ENCODE measurements at places on chromosomes 6 and 20.
A peak's percentile ranks its signal among the peaks of the same experiment; 100 is the strongest.

DNA sequence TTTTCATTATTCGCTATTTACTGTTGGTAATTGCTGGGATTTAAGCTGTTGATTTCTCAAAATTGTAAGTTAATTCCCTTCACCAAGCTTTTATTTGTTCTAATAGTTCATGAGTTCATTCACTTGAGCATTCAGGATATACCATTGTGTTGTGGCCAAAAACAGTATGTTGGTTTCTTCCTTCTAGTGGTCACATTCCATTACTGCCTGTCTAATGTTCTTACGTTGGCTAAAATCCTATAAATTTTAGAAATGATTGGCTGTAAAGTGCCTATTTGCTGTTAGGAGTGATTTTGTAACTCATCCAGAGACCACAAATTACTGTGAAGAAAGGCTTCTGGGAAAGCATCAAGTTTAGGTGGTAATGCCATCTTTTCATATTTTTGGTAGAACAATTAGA is 76.3 kb downstream of the FARS2 start:
- no peak for DNase-seq

DNA sequence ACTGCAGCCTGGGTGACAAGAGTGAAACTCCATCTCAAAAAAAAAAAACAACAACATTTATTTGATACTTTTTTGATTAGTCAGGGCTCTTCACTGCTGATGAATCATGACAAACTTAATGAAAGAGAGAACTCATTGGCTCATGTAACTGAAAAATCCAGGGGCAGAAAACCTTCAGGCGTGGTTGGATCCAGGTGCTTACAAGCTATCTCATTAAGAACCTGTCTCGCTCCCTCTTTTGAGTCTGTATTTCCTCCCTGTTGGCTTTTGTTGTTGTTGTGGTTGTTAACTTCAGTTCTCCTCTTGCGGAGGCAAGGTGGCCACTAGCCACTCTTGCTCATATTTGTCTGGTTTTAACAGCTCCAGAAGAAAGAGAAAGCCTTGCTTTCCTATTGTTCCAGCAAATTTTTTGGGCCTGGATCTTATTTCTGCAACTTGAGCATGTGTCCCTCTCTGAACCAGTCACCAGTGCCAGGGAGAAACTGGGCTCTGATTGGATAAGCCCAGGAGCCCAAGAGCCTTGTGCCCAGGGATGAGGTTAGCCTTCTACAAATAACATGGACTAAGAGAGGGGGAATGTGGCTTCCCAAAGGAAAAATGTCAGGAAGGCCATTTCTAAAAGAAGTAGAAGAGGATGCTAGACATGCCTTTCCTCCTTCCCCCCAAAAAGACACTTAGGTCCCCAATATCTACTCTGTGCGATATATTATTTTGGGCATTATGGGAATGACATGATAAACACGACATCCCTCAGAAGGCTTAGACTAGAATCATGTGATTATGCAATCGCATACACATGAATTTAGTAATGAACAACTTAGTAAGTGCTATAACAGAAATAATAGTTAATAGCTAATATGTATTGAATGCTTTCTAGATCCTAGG is 64.5 kb downstream of the PHACTR2 start:
- no peak for DNase-seq

GRCh38 chr6:20777801-20778200 is 243.5 kb downstream of the CDKAL1 start:
- no peak for DNase-seq

- no peak for DNase-seq
Observed at GRCh38 chr6:35183935-35184334, 29.8 kb upstream of the SCUBE3 start.

DNA sequence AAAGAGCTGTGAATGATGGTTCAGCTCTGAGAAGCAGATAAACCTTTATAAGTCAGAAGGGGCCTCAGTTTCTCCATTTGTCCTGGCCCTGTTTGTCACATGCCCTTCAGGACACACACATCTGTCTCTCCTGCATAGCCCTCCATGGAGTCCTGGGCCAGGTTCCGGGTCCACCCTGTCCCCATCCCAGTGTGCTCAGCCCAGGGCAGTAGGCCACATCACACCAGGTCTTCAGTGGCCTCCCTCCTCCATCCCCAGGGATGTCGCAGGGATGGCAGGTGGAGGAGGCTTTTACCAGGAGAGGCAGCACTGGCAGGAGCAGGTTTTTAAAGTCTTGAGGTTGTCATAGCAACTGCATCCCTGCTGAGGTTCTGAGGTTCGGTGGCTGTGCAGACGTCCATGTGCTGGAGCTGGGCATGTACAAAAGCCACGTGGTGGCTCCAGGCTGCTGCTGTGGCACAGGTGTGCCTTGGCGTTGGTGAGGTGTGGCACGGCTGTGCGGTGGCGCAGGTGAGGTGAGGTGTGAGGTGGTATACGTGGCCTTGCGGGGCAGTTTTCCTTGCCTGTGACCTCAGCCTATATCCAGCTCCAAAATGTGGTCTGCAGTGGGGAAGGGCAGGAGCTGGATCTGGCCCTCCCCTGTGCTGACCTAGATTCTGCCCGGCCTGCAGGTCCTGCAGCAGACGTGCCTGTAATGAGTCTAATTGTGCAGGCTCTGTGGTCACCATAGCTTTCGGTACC is 8.0 kb upstream of the NPBWR2 start:
- DNase-seq: no peak

GRCh38 chr6:15444881-15445280 is 199.0 kb downstream of the JARID2 start:
- DNase-seq: no peak

DNA sequence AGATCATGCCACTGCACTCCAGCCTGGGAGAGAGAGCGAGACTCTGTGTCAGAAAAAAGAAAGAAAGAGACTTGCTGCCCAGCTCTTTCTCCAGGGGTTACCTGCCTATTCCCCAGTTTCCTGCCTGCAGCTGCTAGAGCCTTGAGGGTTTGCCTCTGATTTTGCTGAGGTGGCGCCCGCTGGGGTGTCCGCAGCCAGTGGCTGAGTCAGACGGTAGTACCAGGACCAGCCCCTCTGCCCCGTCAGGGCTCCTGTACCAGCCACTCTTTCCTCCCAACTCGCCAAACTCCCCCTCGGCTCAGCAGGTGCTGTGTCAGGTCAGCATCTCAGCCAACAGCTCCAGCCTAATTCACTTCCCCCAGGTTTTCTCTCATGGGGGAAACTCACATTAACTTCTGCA is 7.4 kb upstream of the LSM14B start:
- DNase-seq: no peak

GRCh38 chr6:157488716-157489118 is 107.7 kb downstream of the ZDHHC14 start:
- DNase-seq: no peak

DNA sequence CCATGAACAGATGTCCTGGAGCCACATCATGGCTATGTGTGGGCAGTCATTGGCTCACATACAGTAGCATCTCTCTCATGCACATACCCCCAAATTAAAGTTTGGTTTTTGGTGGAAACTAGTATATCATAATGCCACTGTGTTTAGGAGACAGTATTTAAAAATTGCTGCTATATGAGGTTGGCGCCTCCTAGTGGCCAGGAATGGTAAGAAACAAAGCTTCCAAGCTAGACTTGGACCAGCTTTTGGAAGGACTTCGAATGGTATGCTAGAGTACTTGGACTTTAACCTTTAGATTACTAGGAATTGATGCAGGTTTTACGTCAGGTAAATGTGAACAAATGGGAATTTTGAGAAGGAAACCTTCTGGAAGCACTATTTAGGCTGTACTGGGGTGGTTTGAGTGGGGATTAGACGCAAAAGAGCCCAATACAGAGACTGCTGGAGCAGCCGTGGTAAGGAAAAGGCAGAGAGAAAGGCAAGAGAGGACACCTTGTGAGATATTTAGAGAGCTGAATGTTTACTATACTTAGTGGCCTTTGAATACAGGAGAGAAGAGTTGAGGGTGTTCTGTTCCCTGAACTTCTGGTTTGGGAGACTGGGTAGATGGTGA is 23.8 kb downstream of the PRSS35 start:
- DNase-seq: peak; percentile 7

GRCh38 chr6:111685526-111685925 is 79.8 kb upstream of the TRAF3IP2 start:
- no peak for DNase-seq

DNA sequence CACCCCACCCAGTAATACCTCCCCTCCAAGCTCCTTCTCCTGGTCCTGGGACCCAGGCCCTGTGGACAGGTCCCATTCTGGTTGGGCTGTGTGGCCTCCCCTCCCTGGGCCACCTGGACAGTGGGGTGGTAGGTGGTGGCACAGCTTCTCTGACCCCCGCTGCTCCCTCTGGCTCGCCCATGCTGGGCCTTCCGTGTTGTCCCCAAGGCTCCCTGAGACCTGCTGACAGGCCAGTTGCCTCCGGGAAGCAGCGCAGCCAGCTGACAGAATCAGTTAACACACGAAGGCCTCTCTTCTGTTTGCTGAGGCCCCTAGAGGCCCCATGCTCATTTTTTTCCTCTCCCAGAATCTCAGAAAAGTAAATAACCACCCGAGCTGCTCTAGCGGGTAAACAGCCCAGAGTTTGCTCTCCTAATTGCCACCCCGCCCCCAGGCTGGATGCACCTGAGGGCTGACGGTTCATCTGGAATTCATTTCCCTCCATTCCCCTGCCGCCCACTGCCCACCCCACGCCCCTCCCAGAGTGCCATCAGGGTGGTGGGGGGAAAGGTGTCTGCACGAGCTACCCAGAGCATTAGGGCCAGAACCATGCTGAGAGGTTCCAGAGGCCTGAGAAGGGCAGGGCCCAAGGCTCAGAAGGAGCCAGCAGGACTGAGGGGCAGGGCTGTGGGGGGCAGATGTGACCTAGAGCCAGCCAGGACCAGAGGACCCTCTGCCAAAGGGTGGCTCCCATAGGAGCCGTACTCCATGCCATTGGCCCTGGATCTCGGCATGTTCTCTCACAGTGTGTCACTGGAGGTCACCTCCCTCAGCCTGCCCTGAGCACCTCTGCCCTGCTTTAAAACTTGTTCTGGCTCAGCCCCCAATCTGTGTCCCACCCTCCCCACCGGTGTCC is 157.5 kb downstream of the GRM4 start:
- no peak for DNase-seq

DNA sequence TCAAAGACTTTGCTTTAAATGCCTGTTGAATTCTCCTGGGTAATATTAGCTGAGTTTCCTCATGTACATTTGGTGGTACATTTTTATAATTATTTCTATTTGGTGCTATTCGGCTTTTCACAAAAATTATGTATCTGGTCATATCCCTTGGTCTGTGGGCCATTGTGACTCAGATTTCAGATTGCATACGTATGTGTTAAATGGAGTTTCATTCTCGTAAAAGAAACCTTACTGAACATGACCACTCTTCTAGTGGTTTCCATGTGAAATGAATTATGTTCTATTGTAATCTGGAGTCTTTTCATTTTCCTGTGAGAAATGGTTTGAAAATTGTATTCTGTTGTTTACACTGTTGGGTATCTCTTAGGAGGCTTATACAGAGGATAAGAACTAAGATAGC is 386.2 kb upstream of the FLRT3 start:
- no peak for DNase-seq

DNA sequence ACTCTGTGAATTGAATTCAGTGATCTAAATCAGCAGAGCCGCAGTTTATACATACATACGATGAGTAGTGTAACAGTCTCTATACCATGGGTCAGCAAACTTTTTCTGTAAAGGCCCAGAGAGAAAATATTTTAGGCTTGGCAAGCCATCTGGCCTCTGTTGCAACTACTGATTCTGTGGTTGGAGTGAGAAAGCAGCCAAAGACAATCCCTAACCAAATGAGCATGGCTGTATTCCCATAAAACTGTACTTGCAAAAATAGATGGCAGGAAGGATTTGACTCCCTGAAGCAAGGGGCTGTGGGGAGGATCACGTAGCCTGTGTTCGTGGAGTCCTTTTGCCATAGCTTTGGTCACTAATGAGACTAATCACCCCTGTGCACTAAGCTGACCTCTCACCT is 17.9 kb upstream of the MOCS1 start:
- DNase-seq: no peak

DNA sequence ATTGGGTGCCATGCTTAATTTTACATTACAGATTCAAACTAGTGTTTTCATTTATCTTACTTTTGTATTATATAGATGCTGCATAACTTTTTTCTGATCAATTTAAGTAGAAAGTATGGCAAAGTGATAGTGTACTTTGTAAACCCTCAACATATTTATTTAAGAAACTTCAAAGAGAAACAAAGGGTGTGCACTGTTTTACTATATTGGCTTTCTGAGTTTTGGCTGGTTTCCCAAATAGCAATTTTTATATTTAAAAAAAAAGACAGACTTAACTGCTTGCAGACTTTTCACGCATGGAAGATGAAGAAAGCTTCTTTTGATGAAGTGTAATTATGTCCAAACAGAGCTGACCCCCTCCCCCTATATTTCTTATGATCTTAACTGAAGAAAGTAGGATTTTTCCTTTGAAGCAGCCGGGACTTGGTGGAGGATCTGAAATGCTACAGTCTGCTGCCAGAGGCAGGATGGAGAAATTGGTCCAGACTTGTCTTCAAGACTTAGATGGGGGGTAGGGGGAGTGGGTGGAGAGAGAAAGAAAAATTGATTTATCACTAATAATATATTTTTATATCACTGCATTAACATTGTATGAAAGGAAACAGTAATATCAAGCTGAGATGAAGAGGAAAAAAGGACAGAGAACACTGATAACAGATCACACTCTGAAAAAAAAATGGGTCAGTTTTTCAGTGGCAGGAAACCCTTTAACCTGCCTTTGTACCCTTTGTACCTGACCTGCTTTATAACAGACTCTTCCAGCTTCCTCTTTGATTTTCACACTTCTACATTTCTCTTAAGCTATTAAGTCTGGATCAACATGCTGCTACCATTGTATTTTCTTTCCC is 56.0 kb upstream of the SUPT3H start:
- no peak for DNase-seq

GRCh38 chr20:59051666-59052185 is 9.1 kb upstream of the PRELID3B start:
- no peak for DNase-seq

GRCh38 chr6:133244519-133244918 is 3.4 kb downstream of the EYA4 start:
- no peak for DNase-seq

- DNase-seq: no peak
Observed at GRCh38 chr6:127073222-127073621, 45.2 kb upstream of the RSPO3 start.

DNA sequence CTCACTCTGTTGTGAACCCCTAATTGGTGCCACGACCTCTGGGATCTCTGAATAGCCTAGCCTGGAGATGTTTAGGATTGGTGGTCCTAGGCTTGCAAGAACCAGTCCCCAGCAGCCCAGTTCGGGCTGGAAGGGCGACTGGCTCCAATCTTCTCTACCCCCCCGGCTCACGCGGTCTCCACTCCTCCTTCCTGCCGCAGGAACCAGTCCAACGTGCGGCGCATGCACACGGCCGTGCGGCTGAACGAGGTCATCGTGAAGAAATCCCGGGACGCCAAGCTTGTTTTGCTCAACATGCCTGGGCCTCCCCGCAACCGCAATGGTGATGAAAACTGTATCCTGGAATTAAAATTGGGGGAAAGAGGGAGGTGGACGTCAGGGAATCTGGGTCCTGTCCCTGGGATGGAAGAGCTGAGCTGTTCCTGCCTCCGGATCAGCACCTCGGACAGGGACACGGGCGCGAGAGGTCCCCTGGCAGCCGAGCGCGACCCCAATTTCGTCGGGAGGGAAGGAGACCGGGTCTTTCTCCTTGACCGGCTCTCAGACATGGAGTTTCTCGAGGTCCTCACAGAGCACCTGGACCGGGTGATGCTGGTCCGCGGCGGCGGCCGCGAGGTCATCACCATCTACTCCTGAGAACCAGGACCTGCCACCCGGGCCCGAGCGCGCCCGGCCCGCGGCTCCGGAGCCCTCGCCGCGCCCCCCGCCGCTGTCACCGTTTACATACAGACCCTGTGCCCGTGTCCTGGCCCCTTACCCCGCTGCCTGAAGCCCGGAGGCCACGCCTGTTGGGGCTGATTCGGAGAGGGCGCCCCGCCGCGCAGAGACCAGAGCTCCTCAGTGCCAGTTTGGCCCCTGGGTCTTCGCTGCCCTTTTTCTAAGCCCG is 28.2 kb downstream of the SLC12A5 start:
- DNase-seq: peak; percentile 1

All from NCI-H1048 (cell line).